ENCODE measurements at places on chromosomes 12 and 14.

- no peak for DNase-seq
- H3K27me3 ChIP-seq: peaks cover 42% of the 10 kb centered on the region
- H3K27ac ChIP-seq: no peak overlapping the region
Observed at GRCh38 chr12:544941-545635, 85.3 kb downstream of the B4GALNT3 start.

GRCh38 chr14:98582276-98582675 is 689.7 kb downstream of the BCL11B start:
- H3K4me3 ChIP-seq: no peak overlapping the region
- H3K27me3 ChIP-seq: peaks cover 12% of the 10 kb centered on the region
- H3K4me1 ChIP-seq: peaks cover 11% of the 10 kb centered on the region
- DNase-seq: no peak
- H3K27ac ChIP-seq: no peak overlapping the region

- H3K27me3 ChIP-seq: no peaks in the 10 kb centered on the region
- no peak overlapping the region for H3K4me3 ChIP-seq
- H3K27ac ChIP-seq: no peak overlapping the region
- H3K36me3 ChIP-seq: no peaks in the 10 kb centered on the region
- DNase-seq: no peak
- H3K4me1 ChIP-seq: peaks cover 10% of the 10 kb centered on the region
Observed at GRCh38 chr14:81434230-81434629, 34.1 kb upstream of the STON2 start.

- peaks cover 13% of the 10 kb centered on the region for H3K4me1 ChIP-seq
- no peaks in the 10 kb centered on the region for H3K27me3 ChIP-seq
- peaks cover 6% of the 10 kb centered on the region for H3K36me3 ChIP-seq
- peak; percentile 33 for DNase-seq
- peak overlapping the region; percentile 87 for H3K27ac ChIP-seq
Observed at GRCh38 chr12:26287671-26288381, 92.5 kb downstream of the SSPN start.

DNA sequence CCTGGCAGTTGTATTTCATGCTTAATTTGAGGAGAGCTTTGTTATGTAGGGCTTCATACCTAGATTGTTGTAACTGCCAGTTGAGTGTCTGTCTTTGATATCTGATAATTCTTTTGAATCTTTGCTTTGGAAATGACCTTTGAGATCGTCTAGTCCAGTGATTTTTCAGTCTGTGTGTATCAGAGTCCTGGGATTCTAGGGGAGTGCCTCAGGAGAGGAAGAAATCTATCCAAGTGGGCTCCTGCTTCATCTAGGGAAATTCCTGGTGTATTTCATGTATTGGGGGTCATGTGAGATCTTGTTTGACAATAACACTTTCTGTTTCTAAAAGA is 98.6 kb downstream of the FIGNL2 start:
- H3K27me3 ChIP-seq: no peaks in the 10 kb centered on the region
- peaks cover 4% of the 10 kb centered on the region for H3K4me1 ChIP-seq
- no peaks in the 10 kb centered on the region for H3K36me3 ChIP-seq
- DNase-seq: no peak

GRCh38 chr14:51070726-51071125 is 24.2 kb downstream of the TRIM9 start:
- no peaks in the 10 kb centered on the region for H3K4me1 ChIP-seq
- H3K27ac ChIP-seq: no peak overlapping the region
- no peak overlapping the region for H3K4me3 ChIP-seq
- DNase-seq: no peak

GRCh38 chr12:76026643-76027063 is 4.9 kb downstream of the PHLDA1 start:
- H3K4me1 ChIP-seq: peaks cover 18% of the 10 kb centered on the region
- peaks cover 32% of the 10 kb centered on the region for H3K36me3 ChIP-seq
- peak; percentile 49 for DNase-seq
- no peaks in the 10 kb centered on the region for H3K27me3 ChIP-seq
- no peak overlapping the region for H3K4me3 ChIP-seq
- peak overlapping the region; percentile 82 for H3K27ac ChIP-seq

Data from MCF 10A (cell line).